Osteocyte (in vitro differentiated cells): ENCODE measurements at places on chromosomes 1 and 21.
A peak's percentile ranks its signal among the peaks of the same experiment; 100 is the strongest.

- no peak for DNase-seq
- H3K27ac ChIP-seq: no peak overlapping the region
- peaks cover 2% of the 10 kb centered on the region for H3K36me3 ChIP-seq
- H3K4me1 ChIP-seq: peaks cover 15% of the 10 kb centered on the region
- no peak overlapping the region for H3K4me3 ChIP-seq
- no peaks in the 10 kb centered on the region for H3K27me3 ChIP-seq
These were observed 100.2 kb downstream of the HMCN1 start for GRCh38 chr1:185834371-185834905.

DNA sequence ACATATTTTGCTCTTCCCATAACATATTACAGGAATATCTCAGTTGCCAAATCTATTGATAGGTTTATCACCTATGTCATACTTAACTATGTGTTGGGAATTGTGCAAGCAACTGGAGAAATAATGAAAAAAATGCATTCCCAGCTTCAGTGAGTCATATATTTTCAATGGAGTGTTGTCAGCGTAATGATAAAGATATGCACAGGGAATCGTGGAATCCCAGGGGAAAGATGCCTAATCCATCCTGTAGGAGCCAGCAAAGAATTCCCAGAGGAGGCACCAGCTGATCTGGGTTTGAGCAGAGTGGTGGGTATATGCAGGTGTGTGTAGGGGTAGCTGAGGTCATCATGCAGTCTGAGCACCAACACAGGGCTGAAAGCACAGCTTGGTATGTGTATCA lies 213.3 kb upstream of the DAB1 start:
- no peaks in the 10 kb centered on the region for H3K36me3 ChIP-seq
- no peak overlapping the region for H3K27ac ChIP-seq
- peaks cover 1% of the 10 kb centered on the region for H3K4me1 ChIP-seq

DNA sequence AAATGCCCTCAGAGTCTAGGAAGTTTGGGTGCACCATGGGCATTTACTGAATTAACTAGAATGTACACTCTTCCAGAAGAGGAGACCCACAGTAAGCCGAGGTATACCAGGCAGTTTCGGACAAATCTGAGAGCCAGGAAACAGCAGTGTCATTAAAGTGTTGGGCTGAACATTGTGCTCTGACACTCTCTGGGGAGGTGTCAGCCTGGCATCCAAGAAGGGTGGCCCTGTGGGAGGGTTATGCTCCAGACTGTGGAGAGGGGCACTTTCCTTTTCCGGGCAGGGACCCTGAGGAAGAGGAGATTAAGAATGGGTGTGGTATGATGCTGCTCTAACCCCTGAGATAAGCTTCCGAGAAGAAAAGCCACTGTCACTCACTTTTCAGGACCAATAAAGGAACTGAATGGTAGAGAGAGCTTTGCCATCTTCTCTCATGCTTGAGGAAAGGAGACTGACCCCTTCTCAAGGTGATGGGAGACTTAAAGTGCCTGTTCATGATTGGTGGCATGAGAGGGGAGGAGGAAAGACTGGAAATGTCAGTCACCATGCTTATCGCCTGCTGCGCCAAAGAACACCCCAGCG lies 98.2 kb downstream of the UCK2 start:
- H3K27ac ChIP-seq: no peak overlapping the region
- no peak for DNase-seq
- H3K4me1 ChIP-seq: no peaks in the 10 kb centered on the region
- H3K4me3 ChIP-seq: no peak overlapping the region
- no peaks in the 10 kb centered on the region for H3K36me3 ChIP-seq
- no peaks in the 10 kb centered on the region for H3K27me3 ChIP-seq

DNA sequence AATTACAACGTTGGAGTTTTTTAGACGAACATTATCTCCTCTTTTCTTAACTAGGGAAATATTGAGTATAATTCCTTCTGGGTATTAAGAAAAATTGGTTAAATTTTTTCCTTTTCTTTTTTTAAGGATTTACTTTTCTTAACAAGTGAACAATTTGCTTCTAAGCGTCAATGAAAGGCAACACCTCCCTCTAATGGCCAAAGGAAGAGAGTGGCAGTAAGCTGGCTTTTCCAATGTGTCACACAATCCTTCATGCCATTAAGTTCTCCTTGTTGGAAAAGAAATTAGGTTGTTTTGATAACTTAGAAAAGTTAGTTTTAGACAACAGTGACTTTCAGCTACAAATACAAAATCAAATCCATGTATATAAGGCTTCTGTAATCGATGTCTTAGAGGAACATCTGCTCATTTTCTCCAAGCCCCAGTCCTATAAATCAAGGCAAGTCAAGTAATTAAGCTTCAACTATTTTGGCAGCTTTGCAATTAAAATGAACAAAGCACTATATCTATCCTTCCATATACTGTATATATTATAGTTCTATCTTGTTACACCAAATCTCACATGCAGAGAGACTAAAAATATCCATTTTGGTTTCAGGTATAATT lies 62.8 kb downstream of the EDEM3 start:
- no peak for DNase-seq
- no peak overlapping the region for H3K4me3 ChIP-seq
- H3K36me3 ChIP-seq: peaks cover 28% of the 10 kb centered on the region
- no peaks in the 10 kb centered on the region for H3K27me3 ChIP-seq

DNA sequence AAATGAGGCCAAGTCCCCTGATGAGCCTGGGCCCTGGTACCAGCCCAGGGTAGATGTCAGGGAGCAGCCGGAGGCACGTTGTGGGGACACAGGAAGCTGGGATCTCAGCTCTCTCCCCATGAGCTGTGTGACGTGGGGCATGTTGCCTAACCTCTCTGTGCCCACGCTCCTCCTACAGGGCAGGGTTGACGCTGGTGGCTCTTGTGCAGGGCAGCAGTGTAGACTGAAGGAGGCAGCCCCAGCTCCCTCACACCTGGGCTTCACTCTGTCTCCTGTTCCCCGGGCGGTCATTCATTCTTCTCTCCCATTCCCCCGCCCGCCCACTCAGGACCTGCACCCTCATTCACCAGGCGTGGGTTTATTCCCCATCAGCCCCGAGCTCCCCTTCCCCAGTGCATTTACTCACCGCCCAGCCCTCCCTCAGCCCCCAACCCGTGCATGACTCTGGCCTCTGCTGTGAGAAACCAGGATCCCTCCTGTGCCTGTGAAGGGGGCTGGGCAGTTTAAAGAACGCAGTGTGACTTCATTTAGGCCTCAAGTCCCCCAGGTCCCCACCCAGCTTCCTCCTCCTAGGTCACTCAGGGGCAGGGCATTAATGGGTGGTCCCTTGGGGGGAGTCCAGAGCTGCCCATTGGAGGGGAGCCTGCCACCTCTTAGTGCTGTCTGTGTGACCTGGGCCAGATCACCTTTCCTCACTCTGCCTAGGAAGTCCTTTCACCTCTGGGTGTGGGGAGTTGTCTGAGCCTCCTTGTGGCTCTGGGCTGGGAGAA lies 285.7 kb downstream of the PTPRU start:
- H3K4me3 ChIP-seq: no peak overlapping the region
- no peak overlapping the region for H3K27ac ChIP-seq
- no peaks in the 10 kb centered on the region for H3K27me3 ChIP-seq
- peak; percentile 64 for DNase-seq

DNA sequence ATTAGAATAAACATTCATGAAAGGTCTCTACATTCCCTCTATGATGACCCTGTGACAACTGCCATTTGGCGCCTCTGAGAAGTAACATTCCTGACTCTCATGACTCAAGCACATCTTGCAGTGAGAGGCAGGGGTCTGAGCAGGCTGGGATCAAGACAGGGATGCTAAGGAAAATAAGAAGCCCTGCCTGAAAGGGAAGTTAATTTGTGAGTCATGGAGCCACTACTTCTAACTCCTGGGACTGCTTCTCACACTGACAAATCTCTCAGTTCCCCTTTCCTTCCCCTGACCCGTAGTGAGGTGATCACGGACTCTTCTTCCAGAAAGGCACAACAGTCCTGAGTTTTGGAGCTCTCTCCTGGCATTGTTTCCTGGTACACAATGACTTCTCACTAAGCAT lies 231.9 kb downstream of the TNR start:
- H3K36me3 ChIP-seq: no peaks in the 10 kb centered on the region
- no peak for DNase-seq
- no peaks in the 10 kb centered on the region for H3K27me3 ChIP-seq
- peaks cover 42% of the 10 kb centered on the region for H3K4me1 ChIP-seq

DNA sequence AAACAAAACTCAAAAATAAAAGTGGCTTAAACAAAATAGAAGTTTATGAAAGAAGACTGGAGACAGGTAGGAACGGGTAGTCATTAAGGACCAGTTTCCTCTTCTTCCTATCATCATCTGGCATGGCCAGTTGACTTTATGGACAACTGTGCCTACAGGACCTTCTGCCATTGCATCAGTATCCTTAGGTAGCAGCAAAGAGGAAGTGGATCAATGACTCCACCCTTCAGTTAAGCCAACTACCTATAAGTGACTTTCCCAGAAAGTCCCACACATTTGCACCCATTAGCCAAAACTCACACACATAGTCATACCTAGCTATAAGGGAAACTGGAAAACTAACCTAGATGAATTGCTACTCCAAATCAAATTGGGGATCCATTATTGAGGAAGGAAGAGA lies 51.7 kb downstream of the RASAL2 start:
- DNase-seq: no peak
- peak overlapping the region; percentile 96 for H3K27ac ChIP-seq
- peaks cover 55% of the 10 kb centered on the region for H3K4me1 ChIP-seq
- H3K36me3 ChIP-seq: no peaks in the 10 kb centered on the region
- peak overlapping the region; percentile 49 for H3K4me3 ChIP-seq

GRCh38 chr1:118485757-118486156 lies 300.7 kb upstream of the SPAG17 start:
- H3K4me1 ChIP-seq: no peaks in the 10 kb centered on the region
- peaks cover 2% of the 10 kb centered on the region for H3K27me3 ChIP-seq
- H3K4me3 ChIP-seq: no peak overlapping the region
- H3K27ac ChIP-seq: no peak overlapping the region

DNA sequence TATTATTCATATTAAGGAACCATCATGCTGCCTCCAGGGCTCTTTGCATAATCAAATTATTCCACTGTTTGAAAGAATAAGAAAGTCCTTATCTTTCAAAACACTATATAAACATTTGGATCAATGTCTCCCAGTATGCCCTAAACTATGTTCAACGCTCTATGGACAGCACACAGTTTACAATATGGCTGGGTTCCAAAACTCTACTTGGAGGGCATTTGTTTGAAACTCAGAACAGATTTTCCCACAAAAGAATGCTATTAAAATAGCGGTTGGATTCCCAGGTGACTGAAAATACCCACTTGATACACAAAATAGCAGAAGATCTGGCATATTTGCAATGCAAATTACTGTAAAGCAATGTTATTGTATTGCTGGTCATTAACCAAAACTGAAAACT lies 3.2 kb downstream of the HAO2 start:
- no peaks in the 10 kb centered on the region for H3K36me3 ChIP-seq
- no peaks in the 10 kb centered on the region for H3K4me1 ChIP-seq
- no peak overlapping the region for H3K4me3 ChIP-seq
- peaks cover 33% of the 10 kb centered on the region for H3K27me3 ChIP-seq
- DNase-seq: no peak
- no peak overlapping the region for H3K27ac ChIP-seq

DNA sequence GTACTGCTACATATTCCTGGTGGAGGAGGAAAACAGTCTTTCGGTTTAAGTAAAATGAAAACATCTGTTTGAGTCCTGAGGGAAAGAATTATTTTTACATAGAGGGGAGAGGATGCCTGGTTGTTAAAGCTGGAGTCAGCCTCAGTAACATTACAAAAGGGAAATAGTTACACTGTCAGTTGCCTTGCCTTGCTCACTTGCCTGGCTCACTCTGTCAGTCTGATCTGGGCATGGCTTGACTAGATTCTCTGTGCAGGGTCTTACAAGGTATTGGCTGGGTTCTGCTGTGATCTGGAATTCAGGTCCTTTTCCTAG lies 8.4 kb upstream of the UBE2U start:
- no peak for DNase-seq
- peak overlapping the region; percentile 55 for H3K27ac ChIP-seq
- H3K36me3 ChIP-seq: no peaks in the 10 kb centered on the region
- H3K4me3 ChIP-seq: no peak overlapping the region
- H3K27me3 ChIP-seq: no peaks in the 10 kb centered on the region

GRCh38 chr1:36486439-36487335 lies 4.0 kb upstream of the CSF3R start:
- no peak for DNase-seq
- no peaks in the 10 kb centered on the region for H3K4me1 ChIP-seq
- H3K4me3 ChIP-seq: no peak overlapping the region

DNA sequence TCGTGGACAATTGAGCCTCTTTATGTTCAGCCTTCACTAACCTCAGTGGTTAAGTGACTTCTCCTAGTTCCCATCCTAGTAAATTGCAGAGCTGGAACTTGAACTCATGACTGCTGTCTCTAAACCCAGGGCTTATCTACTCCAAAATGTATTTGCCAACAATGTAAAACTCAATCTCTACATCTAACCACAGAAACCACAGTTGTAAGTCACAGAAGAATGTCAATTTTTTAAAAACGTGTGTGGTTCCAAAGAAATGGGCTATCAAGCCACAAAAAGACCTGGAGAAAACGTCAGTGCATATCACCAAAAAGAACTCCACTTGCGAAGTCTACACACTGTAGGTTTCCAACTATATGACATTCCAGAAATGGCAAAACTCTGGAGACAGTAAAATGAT lies 172.6 kb upstream of the HMCN1 start:
- DNase-seq: no peak
- no peaks in the 10 kb centered on the region for H3K27me3 ChIP-seq
- H3K27ac ChIP-seq: peak overlapping the region; percentile 52

DNA sequence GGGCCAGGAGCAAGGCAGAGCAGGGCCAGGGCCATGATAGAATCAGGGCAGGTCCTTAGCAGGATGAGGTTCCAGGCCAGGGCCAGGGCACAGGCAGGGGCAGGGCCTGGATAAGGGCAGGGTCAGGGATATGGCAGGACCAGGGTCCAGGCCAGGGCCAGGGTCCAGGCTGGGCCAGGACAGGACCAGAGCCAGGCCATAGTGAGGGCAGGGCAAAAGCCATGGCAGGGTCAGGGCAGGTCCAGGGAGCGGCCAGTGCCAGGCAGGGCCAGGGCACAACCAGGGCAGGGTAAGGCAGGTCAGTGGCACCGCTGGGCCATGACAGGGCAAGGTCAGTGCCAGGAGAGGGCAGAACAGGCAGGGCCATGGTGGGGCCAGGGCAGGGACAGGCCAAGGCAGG lies 152.2 kb downstream of the LIPI start:
- H3K27me3 ChIP-seq: no peaks in the 10 kb centered on the region
- H3K27ac ChIP-seq: no peak overlapping the region
- no peaks in the 10 kb centered on the region for H3K36me3 ChIP-seq

- H3K27ac ChIP-seq: no peak overlapping the region
- no peak for DNase-seq
- no peak overlapping the region for H3K4me3 ChIP-seq
- peaks cover 7% of the 10 kb centered on the region for H3K4me1 ChIP-seq
These were observed 25.0 kb downstream of the NCF2 start for GRCh38 chr1:183565261-183565660.

- DNase-seq: no peak
- no peaks in the 10 kb centered on the region for H3K27me3 ChIP-seq
- no peak overlapping the region for H3K4me3 ChIP-seq
- no peak overlapping the region for H3K27ac ChIP-seq
- no peaks in the 10 kb centered on the region for H3K36me3 ChIP-seq
These were observed 4.5 kb downstream of the CNKSR1 start for GRCh38 chr1:26181586-26182382.
